ENCODE measurements at places on chromosomes 13 and 19.

- DNase-seq: no peak
Observed at GRCh38 chr19:47786566-47786965, 8.1 kb downstream of the SELENOW start.

DNA sequence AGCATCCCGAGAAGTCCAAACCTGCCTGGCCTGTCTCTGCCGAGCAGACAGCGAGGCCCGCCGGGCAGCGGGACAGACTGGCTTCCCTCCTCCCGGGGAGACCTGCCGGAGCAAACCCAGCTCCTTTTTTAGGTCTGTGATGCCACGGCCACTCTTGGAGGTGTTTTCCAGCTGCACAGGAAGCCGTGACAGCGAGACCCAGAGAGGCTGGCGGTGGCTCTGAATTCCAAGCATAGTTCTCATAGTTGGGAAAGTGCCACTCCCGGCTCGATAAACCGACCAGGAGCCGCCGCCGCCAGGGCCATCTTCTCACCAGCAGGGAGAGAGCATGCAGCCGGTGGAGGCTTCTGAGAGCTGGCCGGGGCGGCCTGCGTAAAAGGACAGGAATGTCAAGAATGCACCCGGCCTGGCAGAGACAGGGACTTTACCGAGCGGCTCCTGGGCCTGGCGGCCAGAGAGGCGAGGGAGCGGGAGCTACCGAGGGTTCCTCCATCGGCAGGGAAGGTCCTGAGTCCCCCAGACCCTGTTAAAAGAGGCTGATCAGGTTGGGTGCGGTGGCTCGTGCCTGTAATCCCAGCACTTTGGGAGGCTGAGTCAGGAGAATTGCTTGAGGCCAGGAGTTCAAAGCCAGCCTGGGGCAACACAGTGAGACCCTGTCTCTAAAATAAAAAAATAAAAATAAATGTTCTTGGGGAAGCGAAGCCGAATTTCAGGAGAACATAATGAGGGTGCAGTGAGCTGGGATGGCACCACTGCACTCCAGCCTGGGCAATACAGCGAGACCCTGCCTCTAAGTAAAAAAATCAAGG, 64.9 kb downstream of the GADD45B start:
- DNase-seq: no peak

- DNase-seq: no peak
Observed at GRCh38 chr13:32783067-32783466, 196.8 kb downstream of the PDS5B start.

DNA sequence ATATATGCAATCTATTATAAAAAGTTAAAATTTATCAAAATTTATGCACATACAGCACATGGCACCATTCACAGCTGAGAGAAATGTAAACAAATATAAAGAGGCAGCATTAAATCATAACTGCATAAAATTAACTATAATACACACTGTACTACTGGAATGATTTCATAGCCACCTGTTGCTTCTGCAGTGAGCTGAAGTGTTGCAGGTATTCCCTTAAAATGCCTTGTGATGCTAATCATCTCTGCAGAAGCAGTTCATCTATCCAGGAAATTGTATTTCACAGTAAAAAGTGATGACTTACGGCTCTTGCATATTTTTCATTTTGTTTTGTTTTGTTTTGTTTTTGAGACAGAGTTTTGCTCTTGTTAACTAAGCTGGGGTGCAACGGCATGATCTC, 82.1 kb downstream of the STOML3 start:
- DNase-seq: no peak
